ENCODE measurements at places on chromosomes 12 and 14.

- DNase-seq, result no peak
Measured at GRCh38 chr14:24406416-24406815, 7.6 kb downstream of the NYNRIN start.

GRCh38 chr12:120853188-120853587 lies 51.0 kb downstream of the SPPL3 start:
- no peak for DNase-seq

GRCh38 chr12:52873832-52874572 lies 25.2 kb upstream of the KRT78 start:
- peak; percentile 74 for DNase-seq

GRCh38 chr12:132481771-132482745 lies 7.9 kb upstream of the FBRSL1 start:
- DNase-seq, result peak; percentile 69

- no peak for DNase-seq
Measured at GRCh38 chr12:26622601-26623000, 210.4 kb downstream of the ITPR2 start.

- DNase-seq, result no peak
Measured at GRCh38 chr14:31006703-31007102, 18.7 kb upstream of the AP4S1 start.

All from MV-4-11 (cell line).